ENCODE measurements at places on chromosomes 16 and 17. TPM values are rescaled to one million over a fixed set of nuclear protein-coding genes. Genes with fewer than 3 reads are reported as not detected.
A peak's percentile ranks its signal among the peaks of the same experiment; 100 is the strongest.

Gene EPX
- total RNA-seq: 0.12 TPM

Gene NUPR1
- 23.7 TPM for total RNA-seq

Gene KCNJ2
- 8.4 TPM for total RNA-seq

Gene DYNLL2
- total RNA-seq: 46.8 TPM

DNA sequence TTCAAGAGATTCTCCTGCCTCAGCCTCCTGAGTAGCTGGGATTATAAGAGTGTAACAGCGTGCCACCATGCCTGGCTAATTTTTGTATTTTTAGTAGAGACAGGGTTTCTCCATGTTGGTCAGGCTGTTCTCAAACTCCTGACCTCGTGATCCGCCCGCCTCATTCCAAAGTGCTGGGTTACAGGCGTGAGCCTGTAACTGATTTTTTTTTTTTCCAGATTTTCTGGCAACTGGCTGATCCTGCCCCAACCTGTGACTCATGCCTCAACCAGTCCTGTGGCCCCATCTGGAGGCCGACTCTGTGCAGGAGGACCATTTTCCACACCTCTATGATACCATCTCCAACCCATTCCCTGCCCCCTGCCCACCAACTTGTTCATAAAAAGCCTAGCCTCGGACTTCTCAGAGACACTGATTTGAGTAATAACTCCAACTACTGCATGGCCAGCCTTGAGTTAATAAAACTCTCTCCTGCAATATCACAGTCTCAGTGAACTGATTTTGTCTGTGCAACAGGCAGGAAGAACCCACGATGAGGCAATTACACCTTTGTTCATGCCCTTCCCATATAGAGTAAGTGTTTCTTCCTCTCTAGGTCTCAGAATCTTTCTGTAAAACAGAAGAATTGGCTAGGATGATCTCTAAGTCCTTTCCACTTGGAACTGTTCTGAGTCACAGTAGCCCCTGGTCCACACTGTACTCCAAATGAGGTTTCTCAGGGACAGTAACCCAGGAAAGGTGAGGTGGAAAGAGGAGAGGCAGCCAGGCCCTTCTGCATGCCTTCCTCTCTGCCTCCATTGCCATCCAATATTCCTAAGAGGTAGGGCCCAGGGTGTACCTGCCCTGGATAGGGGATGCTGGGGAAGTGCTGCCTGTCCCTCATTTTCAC lies 8.8 kb upstream of the CNOT1 start:
- H3K4me3 ChIP-seq: no peak overlapping the region
- peak; percentile 31 for DNase-seq
- no peak overlapping the region for H3K27ac ChIP-seq
- no peaks in the 10 kb centered on the region for H3K27me3 ChIP-seq

DNA sequence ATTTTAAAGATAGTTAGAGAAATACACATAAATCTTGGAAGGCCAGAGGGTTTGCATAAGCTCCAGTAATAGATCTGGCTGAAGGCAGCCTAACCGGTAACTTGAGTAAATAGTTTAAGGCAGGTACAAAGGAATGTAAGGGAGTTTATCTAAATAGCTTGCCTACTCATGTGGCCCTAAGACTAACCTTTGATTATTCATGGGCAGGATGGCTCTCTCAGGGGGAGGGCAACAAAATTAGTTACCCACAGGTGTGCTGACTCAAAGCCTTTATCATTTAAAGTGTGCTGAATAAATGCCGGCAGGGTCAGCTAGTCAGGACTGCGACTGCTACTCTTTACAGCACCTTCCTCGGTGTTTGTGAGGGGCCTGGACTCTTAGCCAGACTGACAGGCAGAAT lies 761.3 kb upstream of the KIF2B start:
- H3K27me3 ChIP-seq: no peaks in the 10 kb centered on the region
- DNase-seq: no peak
- no peaks in the 10 kb centered on the region for H3K36me3 ChIP-seq
- H3K27ac ChIP-seq: no peak overlapping the region

- H3K4me3 ChIP-seq: no peak overlapping the region
- H3K4me1 ChIP-seq: peaks cover 31% of the 10 kb centered on the region
- no peaks in the 10 kb centered on the region for H3K36me3 ChIP-seq
- no peak for DNase-seq
- no peak overlapping the region for H3K27ac ChIP-seq
Measured at GRCh38 chr16:84739349-84740124, 39.7 kb downstream of the USP10 start.

GRCh38 chr16:86499440-86499786 lies 10.9 kb upstream of the FOXF1 start:
- H3K4me3 ChIP-seq: no peak overlapping the region
- no peak overlapping the region for H3K27ac ChIP-seq
- peaks cover 2% of the 10 kb centered on the region for H3K27me3 ChIP-seq
- H3K4me1 ChIP-seq: no peaks in the 10 kb centered on the region

DNA sequence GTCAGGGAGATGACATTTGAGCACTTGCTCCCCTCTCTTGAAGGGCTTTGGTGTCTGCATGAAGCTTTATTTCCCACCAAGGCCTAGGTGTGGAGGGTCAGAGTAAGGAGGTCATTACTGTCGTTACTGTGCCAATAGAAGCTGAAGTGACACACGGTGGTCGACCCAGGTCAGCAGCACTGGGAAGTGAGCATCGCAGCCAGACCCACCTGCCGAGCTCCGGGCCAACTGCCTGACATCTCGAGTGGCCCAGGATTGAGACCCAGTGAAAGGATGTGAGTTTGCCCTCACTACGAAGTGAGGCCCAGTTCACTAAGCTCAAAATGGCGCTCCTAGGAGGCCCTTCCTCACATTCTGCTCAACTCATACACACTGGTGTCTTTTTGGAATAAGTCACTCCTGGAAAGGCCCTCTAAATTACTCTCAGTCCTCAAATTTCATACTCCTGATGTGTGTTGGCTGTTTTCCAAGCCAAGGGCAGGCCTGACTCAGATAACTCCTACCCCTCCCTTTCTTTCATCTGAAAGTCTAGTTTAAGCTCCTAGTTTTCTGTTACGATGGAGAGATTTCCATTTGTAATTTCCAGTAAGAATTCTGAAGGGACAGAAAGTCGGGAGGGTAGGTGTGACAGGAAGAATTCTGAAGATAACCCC lies 200.4 kb downstream of the LGALS9B start:
- H3K27ac ChIP-seq: peak overlapping the region; percentile 10
- no peak for DNase-seq
- no peak overlapping the region for H3K4me3 ChIP-seq
- no peaks in the 10 kb centered on the region for H3K4me1 ChIP-seq
- no peaks in the 10 kb centered on the region for H3K36me3 ChIP-seq

- no peaks in the 10 kb centered on the region for H3K36me3 ChIP-seq
- peaks cover 27% of the 10 kb centered on the region for H3K4me1 ChIP-seq
- no peaks in the 10 kb centered on the region for H3K27me3 ChIP-seq
- no peak overlapping the region for H3K27ac ChIP-seq
- H3K4me3 ChIP-seq: no peak overlapping the region
- no peak for DNase-seq
Measured at GRCh38 chr16:85477801-85478363, 135.2 kb upstream of the GSE1 start.

DNA sequence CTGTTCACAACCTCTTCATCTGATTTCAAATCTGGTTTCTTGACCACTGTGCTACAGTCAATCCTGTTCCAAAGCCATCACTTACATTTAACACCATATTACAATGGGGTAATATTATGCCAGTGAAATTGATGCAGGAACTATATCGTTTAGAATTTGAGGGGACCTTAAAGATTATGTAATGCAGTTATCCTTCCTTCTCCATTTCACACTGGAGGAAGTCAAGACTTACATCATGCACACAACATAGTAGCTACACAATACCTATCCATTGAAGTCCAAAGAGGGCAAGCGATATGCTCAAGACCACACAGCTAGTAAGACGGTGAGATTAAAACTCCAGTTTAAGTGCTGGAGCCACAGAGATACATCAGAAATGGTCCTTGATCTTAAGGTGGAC lies 16.8 kb downstream of the NOG start:
- H3K4me1 ChIP-seq: no peaks in the 10 kb centered on the region
- H3K36me3 ChIP-seq: no peaks in the 10 kb centered on the region
- H3K27ac ChIP-seq: no peak overlapping the region
- H3K27me3 ChIP-seq: no peaks in the 10 kb centered on the region

- H3K4me1 ChIP-seq: peaks cover 37% of the 10 kb centered on the region
- H3K27ac ChIP-seq: no peak overlapping the region
- H3K27me3 ChIP-seq: no peaks in the 10 kb centered on the region
- H3K36me3 ChIP-seq: no peaks in the 10 kb centered on the region
- no peak for DNase-seq
- no peak overlapping the region for H3K4me3 ChIP-seq
Measured at GRCh38 chr16:84141143-84141670, 3.8 kb downstream of the HSDL1 start.

DNA sequence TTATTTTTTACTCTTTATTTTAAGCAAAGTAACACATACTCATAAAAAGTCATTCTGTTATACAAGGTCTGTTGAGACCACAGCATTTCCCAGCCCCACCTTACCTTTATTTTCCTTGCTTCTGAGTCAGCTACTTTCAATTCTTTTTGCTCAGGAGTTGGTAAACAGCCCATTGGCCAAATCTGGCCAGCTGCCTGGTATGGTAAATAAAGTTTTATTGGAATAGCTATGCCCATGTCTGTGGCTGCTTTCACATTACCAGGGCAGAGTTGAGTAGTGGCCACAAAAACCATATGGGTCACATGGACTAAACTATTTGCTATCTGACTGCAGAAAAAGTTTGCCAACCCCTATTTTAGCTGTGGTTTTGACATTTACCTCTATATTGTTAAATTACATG lies 3.4 kb upstream of the NSRP1 start:
- no peak overlapping the region for H3K4me3 ChIP-seq
- no peak overlapping the region for H3K27ac ChIP-seq
- no peaks in the 10 kb centered on the region for H3K36me3 ChIP-seq
- DNase-seq: no peak
- H3K4me1 ChIP-seq: peaks cover 6% of the 10 kb centered on the region

DNA sequence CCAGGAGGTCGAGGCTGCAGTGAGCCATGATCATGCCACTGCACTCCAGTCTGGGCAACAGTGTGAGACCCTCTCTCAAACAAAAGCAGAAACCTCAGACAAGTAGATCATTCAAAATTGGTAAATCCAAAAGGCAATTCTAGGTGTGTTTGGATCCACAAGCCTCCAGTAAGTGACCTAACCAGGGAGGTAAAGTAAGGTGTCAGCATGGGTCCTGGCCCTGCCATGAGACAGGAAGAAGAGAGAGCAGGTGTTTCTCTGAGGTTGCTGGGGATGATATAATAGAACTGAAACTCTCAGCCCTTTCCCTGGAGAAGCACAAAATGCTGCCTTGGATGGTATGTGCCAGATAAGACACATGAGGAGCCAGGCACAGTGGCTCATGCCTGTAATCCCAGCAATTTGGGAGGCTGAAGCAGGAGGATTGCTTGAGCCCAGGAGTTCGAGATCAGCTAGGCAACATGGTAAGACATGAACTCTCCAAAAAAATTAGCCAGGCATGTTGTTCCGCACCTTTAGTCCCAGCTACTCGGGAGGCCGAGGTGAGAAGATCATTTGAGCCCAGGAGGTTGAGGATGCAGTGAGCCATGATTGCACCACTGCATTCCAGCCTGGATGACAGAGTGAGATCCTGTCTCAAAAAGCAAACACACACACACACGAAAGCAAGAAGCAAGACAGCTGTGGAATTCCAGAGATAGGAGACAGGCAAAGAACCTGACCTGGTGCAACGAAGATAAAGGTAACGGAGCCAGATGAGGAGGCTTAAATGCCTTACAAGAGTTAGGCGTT lies 6.5 kb downstream of the TM4SF5 start:
- no peaks in the 10 kb centered on the region for H3K4me1 ChIP-seq
- H3K36me3 ChIP-seq: no peaks in the 10 kb centered on the region
- no peaks in the 10 kb centered on the region for H3K27me3 ChIP-seq
- no peak for DNase-seq

DNA sequence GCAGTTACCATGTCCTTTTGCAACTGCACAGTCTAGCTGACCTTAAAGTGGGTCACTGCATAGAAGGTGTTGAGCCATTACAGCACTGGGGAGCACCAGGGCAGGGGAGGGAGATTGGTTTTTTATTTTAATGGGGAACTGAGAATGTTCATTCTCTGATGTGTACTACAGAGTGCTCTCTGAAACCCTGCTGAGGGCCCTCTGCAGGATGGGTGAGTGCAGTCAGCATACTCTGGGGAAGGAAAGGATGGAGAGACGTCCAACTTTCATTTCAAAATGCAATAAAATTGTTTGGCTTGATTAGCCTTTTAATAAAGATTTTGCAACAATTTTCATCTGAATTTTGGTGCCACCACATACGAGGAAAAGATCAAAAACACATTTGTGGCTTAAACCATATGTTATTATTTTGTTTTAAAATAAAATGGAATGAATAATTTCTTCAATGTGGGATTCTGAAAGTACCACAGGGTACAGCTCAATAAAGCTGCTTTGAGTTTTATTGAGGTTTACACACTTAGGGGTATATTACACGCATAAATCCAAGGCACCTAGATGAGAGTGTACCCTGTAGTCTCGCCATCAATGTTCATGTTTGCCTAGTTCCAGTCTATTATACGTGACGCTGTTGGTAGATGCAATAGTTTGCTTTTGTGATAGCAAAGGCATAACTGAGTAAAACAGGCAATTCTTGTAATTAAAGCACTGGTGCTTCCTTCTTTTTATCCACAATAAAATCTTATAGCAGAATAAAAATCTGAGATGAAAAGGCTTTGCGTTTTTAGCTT lies 73.5 kb downstream of the SNX11 start:
- H3K4me1 ChIP-seq: no peaks in the 10 kb centered on the region
- peaks cover 39% of the 10 kb centered on the region for H3K27me3 ChIP-seq
- H3K27ac ChIP-seq: no peak overlapping the region
- DNase-seq: no peak
- H3K4me3 ChIP-seq: no peak overlapping the region

DNA sequence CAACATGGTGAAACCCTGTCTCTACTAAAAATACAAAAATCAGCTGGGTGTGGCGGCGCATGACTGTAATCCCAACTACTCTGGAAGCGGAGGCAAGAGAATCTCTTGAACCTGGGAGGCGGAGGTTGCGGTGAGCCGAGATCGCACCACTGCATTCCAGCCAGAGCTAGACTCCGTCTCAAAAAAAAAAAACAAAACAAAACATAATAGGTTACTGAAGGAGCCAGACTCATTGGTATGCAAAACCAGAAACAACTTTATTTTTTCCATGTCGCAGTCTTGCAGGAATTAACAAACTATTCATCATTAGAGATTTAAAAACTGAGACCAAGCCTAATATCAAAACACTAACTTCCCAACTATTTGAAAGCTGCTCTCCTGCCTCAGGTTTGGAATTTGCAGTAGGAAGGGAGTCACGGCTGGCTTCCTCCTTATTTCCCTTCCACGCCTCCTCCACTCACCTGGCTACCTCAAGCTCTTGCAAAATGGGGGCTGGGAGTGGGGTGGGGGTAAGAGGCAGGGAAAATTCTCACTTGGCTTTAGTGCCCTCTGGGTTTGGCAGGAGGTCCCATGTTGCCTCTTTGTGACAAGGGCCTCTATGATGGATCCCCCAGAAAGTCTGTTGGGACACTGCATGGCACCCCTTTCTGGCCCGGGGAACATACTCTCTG lies 34.1 kb upstream of the MYH10 start:
- no peak overlapping the region for H3K27ac ChIP-seq
- peaks cover 11% of the 10 kb centered on the region for H3K27me3 ChIP-seq
- H3K4me3 ChIP-seq: no peak overlapping the region
- no peaks in the 10 kb centered on the region for H3K36me3 ChIP-seq
